ENCODE measurements at places on chromosomes 13 and 19. TPM values are rescaled to one million over a fixed set of nuclear protein-coding genes. Genes with fewer than 3 reads are reported as not detected.

CYP2A7 gene
- not detected for total RNA-seq

HAUS8 gene
- total RNA-seq, result 5.0 TPM

ELSPBP1 gene
- not detected for total RNA-seq

LILRA6 gene
- not detected for total RNA-seq

PRODH2 gene
- total RNA-seq, result not detected

GNA15 gene
- total RNA-seq, result 0.07 TPM

TMC4 gene
- total RNA-seq, result 0.86 TPM

ZNF799 gene
- total RNA-seq, result 6.1 TPM

SPRED3 gene
- 3.6 TPM for total RNA-seq

ODAD3 gene
- 0.18 TPM for total RNA-seq

PSG7 gene
- not detected for total RNA-seq

KASH5 gene
- not detected for total RNA-seq

ZNF610 gene
- total RNA-seq, result 4.7 TPM

PGLYRP2 gene
- 0.04 TPM for total RNA-seq

UGGT2 gene
- 45.2 TPM for total RNA-seq

ERICH4 gene
- total RNA-seq, result not detected

URAD gene
- total RNA-seq, result not detected

TGFBR3L gene
- total RNA-seq, result 0.73 TPM

ARHGEF1 gene
- total RNA-seq, result 46.3 TPM

KLK1 gene
- total RNA-seq, result not detected

NPAS1 gene
- not detected for total RNA-seq

PEX11G gene
- total RNA-seq, result 0.46 TPM

SERTM1 gene
- total RNA-seq, result 0.49 TPM

KLK15 gene
- total RNA-seq, result not detected

NMRK2 gene
- total RNA-seq, result not detected

GRIN2D gene
- 0.40 TPM for total RNA-seq

ADGRE1 gene
- not detected for total RNA-seq

VSTM2B gene
- not detected for total RNA-seq

HIF3A gene
- 5.3 TPM for total RNA-seq

TLE2 gene
- 20.6 TPM for total RNA-seq

ACP5 gene
- 1.2 TPM for total RNA-seq

NFKBIB gene
- 23.6 TPM for total RNA-seq

GAPDHS gene
- not detected for total RNA-seq

SRRM5 gene
- not detected for total RNA-seq

CNOT3 gene
- total RNA-seq, result 14.5 TPM

MIER2 gene
- 20.1 TPM for total RNA-seq

CEACAM21 gene
- 0.73 TPM for total RNA-seq

NUDT15 gene
- total RNA-seq, result 25.3 TPM

PDX1 gene
- total RNA-seq, result not detected

KIR3DL2 gene
- total RNA-seq, result not detected

SMIM7 gene
- total RNA-seq, result 46.9 TPM
